ENCODE measurements at places on chromosomes 2 and 18.

DNA sequence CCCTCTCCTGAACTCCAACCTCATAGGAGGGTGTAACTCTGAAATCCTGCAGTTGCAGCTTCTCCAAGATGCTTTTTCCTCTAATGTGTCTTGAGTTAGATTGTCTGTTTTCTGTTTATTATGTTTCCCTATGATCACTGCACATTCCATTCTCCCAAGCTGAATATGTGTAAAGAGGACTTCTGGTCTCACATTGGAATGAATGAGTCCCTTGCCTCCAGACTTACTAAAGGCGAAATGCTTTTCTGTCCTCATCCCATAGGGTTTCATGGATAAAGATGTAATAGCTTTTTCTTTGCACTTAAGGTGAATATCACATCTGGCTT lies 35.5 kb upstream of the CYP27A1 start:
- no peak for DNase-seq

GRCh38 chr18:76993085-76993382 lies 139.5 kb downstream of the MBP start:
- DNase-seq, result no peak

DNA sequence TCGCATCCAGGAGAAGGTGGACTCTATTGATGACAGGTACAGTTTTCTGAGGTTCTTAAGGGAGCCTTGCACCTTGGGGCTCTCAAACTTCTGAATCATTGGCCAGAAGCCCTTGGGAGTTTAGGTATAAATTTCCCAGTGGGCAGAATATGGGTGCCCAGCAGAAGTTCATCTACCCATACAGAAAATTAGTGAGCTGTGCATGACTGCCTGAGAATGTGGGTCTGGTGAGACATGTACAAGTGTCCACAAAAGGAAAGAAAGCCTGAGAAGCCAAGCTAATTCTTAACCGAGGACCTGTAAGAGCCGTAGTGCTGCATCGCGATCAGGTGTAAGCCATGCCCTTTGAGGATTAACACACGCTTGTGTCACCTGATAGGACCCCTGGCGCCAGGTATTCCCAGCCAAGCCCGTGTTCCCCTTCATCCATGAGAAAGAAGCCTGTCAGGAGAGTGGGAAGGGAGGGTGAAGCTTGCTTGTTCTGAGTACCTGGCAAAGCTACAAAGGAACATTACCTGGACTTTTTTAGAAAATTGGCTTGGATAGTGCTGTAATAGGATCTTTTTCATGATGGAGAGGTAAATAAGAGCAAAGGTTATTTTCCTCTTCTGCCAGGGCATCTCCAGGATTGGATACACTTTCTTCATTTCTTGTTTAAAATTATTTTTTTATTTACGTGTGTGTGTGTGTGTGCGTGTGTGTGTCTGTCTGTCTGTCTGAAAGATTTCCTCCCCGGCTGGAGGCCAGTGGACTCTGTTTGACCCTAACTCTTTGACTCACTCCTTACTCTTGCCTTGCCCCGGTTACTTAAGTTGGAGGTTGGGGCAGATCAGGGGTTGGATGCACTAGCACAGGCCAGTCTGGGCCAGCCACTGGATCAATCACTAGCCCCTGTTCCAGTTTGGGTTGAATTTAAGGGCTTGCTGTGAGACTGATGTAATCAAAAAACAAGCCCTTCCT lies 90.4 kb upstream of the EML6 start:
- peak; percentile 62 for DNase-seq

DNA sequence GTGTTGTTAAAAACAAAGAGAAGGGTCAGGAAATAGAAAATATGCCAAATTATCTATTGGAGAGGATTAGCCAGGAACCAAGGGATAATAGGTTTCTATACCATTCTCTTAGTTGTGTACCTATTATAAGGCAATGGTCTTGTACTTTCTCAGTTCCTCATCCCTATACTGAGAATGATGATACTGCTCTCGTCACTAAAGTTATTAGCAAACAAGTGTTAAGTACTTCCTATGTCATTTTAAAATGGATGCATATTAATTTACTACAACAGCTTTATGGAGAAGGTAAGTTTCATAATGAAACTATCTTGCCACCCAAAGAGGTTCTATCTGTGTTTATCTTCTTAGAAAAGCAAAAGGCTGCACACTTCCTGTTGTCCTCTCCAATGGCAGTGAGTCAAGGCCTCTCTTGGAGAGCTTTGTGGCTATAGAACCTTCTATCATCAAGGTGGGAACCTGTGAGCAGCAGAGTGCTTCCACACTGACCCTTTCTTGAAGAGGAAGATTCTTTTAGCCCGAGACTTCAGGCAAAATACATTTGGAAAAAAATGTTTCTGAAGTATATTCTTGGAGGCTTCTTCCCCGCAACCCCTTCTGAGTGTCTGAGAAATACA lies 460.7 kb upstream of the FANCL start:
- DNase-seq, result no peak

DNA sequence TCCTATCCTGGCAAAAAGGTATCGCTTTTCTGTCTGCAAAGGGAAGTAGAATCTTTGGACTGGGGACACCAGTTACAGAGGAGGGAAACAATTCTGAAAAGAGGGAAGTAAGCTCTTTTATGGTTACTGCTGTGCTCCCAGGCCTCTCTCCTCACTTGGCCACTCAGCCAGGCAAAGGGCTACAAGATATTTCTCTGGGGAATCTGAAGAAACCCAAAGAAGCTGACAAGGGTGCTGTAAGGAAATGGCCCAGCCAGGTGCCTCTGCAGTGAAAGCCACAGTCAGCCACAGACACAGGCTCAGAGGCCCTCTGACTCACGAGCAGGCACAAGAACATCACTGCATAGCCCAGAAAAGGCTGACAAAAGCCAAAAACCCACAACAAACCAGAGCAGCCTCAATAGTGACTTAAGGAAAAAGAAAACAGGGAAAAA lies 5.8 kb downstream of the HDLBP start:
- no peak for DNase-seq

DNA sequence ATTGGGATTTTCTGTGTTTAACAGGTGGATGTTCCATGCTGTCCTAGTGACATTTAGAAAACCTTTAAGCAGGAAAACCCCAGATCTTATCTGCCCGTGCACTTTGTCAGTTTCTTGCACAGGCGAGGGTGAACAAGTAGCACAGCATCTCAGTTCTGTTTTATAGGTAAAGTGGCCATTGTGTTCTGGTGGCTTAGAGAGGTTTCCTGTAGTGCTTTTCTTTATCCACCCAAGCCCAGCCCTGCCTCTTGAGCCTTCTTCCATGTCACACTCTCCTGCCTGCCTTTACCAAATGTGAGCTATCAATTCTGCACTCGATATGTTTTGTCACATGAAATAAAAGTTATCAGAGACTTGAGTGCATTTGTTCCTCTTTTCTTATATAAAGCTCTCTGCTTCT lies 135.3 kb upstream of the NOSTRIN start:
- DNase-seq, result no peak

DNA sequence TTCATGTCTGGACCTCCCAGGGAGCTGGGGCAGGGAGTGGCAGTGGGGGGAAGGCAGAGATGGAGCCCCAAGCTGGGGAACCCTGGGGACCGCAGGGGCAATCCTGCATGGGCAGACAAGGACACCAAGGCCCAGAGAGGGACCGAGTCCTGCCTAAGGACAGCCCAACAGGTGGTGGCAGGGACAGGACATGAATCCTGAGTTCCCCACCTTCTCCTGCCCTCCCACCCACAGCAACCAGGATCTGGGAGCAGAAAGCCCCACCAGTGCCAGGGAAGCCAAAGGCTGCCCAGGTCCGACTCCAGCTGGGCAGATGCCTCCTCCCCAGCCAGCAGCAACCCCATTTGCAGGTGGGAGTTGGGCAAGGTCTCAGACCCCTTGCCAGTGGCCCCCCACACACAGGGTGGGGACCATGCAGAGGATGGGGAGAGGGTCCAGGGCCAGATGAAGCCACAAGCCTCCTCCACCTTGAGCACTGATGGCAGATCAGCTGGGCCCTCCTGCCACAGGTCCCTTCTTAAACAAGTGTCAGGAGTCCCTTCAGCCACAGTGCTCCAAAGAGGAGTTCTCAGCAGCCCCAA lies 6.3 kb downstream of the ADRA2B start:
- DNase-seq, result no peak

DNA sequence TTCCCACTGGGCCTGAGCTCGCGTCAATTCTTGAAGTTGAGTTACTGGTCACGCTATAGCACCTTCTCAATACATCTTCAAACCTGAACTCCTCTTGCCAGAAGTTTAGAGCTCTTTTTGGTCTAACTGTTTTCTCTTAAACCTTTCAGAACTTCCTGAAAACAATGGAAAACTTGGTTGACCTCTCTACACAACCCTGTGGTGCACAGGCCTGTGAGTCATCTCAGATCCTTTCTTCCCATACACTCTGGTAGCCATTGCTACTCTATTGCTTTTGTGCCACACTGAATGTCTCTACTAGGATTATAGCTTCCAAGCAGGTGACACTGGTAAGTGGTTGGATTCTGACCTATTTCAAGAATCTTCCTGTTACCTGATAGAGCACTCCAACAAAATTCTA lies 321.5 kb upstream of the FSIP2 start:
- no peak for DNase-seq

DNA sequence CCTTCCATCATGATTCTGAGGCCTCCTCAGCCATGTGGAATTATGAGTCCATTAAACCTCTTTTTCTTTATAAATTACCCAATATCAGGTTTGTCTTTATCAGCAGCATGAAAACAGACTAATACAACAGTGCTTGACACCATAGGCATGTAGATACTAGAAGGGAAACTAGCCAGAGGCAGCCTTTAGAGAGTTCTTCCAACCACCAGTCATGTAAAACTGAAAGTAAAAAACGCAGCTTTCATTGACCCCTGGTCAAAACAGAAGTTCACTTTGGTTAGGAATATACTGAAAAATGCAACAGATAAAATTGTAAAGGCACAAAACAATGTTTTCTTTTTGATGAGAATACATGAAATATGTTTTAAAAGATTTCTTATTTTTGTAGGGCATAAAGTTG lies 122.8 kb upstream of the L3MBTL4 start:
- DNase-seq, result no peak

GRCh38 chr18:77144046-77144445 lies 11.5 kb upstream of the MBP start:
- DNase-seq, result no peak

- DNase-seq, result no peak
Observed at GRCh38 chr2:238053191-238053776, 7.5 kb upstream of the SCLY start.

DNA sequence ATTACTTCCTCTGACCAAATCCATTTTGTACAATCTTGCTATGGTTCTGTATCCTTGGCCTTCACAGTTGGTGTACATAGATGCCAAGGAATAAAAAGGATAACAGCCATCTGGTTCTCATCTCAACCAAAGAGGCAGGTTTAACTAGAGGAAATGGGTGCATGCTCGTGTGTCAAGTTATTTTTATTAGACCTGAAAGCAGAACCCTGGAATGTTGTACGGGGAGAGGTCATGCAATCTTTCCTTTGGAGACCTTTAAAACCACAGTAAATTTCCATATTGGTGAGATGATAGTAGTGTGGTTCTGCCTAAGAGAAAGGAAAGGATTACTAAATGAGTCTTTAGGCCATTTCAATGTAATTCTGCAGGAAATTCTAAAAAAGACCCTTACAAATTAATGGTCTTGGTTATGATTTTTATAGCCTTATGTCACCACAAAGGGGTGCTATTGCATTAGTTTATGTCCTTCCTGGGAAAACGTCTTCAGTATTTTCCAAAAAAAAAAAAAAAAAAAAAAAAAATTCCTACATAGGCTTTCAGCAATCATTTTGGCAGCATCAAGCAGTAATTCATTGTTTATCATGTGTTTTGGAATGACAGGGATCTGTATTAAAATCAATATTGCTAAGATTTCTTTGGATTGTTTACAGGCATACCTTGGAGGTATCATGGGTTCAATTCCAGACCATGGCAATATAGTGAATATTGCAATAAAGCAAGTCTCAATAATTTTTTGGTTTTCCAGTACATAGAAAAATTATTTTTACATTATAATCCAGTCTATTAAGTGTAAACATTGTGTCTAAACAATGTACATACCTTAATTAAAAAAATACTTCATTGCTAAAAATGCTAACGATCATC lies 270.8 kb downstream of the NYAP2 start:
- DNase-seq, result peak; percentile 48

DNA sequence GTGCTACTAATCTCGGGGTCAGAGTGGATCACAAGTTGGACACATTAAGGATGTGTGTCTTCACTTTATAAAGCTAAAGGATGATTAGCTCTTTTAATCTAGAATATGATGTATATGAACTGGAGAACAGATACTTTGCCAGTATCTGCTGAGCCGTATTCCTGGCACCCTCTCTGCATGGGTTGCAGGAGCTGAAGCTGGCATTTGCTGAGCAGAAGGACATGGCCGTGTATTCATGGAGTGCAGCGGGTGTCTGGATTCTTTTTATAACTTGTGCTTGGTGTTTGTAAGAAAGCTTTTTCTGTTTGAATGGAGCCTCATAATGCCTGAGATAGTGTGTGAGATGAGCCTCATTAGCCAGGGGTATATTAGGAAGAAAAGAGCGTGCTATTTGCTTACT lies 103.9 kb upstream of the MCFD2 start:
- DNase-seq, result no peak

- no peak for DNase-seq
Observed at GRCh38 chr2:40341198-40341597, 110.7 kb downstream of the SLC8A1 start.

DNA sequence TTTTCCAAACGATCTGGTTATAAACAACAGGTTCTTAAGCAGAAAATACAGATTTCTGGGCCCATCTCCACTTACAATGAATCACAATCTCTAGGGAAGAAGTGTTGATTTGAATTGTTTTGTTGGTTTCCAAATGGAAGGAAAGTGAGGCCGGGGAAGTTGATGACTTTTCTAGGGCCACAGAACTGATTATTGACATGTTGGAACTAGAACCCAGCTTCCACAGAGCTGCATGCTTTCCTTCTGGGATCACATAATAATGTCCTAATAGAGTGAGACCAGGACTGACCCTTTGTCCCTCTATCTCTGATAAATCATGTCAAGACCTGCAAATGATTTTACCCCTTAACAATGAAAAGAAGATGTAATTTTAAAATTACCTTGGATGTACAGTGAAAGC lies 332.2 kb downstream of the OSR1 start:
- no peak for DNase-seq

DNA sequence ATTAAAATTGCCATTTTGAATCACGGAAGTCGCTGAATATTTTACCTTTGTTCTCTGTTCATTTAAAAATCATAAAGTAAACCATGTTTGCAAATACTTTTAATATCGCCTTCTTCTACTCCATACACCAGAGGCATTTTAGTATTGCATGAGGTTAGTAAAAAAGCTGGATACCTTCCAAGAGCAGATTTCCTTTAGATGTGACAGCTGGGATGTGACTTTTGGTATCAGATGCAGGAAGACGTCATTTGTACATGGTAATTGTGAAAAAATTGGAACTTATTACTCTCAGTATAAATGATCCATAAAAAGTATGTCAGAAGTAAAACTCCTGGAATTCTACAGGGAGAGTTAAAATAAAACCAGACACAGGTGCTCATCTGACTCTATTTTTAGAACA lies 89.5 kb downstream of the SLC4A10 start:
- no peak for DNase-seq

Data from SJSA1 (cell line).